ENCODE measurements at places on chromosomes 1 and 21.

GRCh38 chr1:5943343-5944124, 48.7 kb downstream of the NPHP4 start:
- H3K27ac ChIP-seq, result no peak overlapping the region
- no peak overlapping the region for H3K4me3 ChIP-seq
- no peak for DNase-seq
- H3K4me1 ChIP-seq, result peaks cover 4% of the 10 kb centered on the region
- H3K27me3 ChIP-seq, result no peaks in the 10 kb centered on the region

DNA sequence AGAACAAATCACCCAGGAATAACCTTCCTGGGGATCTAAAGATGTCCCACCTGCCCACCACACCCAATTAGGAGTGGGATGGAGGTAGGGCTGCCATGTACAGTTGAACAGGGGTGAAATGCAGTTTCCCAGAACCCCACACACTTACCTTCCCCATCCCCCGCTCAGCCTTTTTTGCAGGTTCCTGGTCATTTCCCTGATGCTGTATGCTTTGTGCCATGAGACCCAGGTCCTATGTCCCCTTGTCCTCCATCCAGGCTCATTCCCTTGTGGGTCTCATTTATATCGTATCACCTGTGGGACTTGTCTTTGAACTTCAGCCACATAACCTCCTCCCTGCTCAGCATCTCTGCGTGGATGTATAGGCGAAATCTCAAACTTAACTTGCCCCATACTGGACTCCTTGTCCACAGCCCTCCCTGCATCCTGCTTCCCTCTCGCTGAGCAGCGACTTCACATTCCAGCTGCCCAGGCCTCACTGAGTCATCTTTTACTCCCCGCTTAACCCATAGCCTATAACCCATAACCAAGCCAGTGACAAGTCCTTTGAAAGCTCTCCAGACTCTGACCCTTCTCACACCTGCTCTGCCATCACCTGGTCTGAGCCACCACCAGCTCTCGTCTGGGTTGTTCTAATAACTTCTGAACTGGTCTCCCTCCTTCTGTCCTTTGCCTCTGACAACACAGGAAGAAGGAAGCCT, 4.7 kb downstream of the LDLRAD2 start:
- peaks cover 5% of the 10 kb centered on the region for H3K4me1 ChIP-seq
- DNase-seq, result no peak
- no peak overlapping the region for H3K27ac ChIP-seq
- no peak overlapping the region for H3K4me3 ChIP-seq
- H3K36me3 ChIP-seq, result peaks cover under 1% of the 10 kb centered on the region

DNA sequence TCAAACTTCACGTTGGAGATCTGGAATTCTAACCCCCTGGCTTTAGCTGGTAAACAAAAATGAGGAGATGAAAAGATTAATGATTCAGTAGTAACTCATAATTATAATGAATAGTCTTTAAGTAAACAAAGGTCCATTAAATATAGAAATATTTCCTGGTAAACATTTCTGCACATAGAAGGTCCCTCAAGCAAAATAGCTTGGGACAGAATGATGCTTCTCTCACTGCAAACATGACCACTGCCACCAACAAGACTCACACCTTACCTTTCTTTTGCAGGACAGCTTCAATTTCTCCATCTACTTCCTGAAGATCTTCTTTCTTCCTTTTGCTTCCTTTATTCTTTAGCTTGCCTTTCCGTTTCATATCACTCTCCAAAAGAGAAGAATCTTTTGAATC, 25.2 kb downstream of the NVL start:
- peaks cover 85% of the 10 kb centered on the region for H3K36me3 ChIP-seq
- no peak for DNase-seq
- no peaks in the 10 kb centered on the region for H3K4me1 ChIP-seq

GRCh38 chr1:6082430-6082971, 36.8 kb downstream of the KCNAB2 start:
- H3K36me3 ChIP-seq, result no peaks in the 10 kb centered on the region
- no peak overlapping the region for H3K4me3 ChIP-seq
- H3K27me3 ChIP-seq, result peaks cover 88% of the 10 kb centered on the region
- H3K27ac ChIP-seq, result no peak overlapping the region
- no peaks in the 10 kb centered on the region for H3K4me1 ChIP-seq

DNA sequence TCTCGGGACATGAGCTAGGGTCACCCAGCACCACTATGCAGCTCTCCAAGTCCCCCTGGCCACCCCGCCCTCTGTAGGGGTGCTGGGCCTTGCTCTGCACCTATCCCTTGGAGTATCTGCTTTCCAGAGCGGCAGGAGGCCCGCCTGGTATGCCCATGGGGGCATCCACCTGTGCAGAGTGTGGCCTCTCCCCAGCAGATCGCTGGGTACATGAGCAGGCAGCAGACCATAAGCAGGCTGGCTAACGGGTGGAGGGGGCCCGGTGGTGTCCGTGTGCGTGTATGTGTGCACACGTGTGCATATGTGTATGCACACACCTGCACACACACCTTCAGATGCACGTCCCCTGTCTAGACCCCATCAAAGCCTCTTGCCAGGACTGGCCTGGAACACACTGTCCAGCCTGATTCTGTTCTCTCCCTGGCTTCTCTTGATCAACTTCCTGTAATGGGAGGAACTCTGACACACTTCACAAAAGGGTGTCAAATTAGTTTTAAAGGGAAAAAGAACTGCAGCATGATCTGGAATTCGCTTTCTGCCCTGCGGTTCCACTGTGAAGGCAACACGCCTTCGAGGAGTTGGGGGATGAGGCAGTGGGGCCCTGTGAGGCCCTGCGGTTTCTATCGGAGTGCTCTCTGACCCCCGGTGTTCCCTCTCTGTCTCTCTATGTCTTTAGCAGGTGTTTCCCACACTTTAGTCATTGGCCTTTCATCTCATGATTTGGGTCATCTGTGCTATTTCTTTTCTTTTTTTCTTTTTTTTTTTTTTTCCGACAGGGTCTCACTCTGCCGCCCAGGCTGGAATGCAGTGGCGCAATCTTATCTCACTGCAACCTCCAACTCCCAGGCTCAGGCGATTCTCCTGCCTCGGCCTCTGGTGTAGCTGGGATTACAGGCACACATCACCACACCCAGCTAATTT, 17.2 kb upstream of the NPHP4 start:
- no peaks in the 10 kb centered on the region for H3K27me3 ChIP-seq
- H3K36me3 ChIP-seq, result no peaks in the 10 kb centered on the region
- peaks cover 48% of the 10 kb centered on the region for H3K4me1 ChIP-seq
- no peak overlapping the region for H3K27ac ChIP-seq

DNA sequence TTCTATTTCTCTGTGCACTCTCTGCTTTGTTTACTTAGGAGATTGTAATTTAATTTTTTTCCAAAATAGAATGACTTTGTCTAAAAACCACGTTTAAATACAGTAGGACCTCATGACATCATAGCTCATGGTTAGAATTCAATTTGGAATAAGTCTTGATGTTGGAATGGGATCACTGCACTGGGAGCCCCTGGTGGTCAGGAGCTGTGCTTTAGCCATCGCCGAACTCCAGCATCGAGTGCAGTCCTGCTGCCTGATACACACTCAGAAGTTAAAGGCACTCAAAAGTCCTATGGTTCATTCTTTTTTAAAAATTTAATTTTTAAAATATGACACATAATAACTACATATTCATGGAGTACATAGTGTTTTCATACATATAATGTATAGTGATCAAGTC, 75.1 kb downstream of the TEX35 start:
- H3K4me3 ChIP-seq, result no peak overlapping the region
- no peaks in the 10 kb centered on the region for H3K36me3 ChIP-seq
- DNase-seq, result no peak
- H3K4me1 ChIP-seq, result no peaks in the 10 kb centered on the region
- no peaks in the 10 kb centered on the region for H3K27me3 ChIP-seq

Measured in K562 (cell line).